ENCODE measurements at places on chromosomes 12 and 14.

GRCh38 chr12:91219511-91219910 lies 36.9 kb upstream of the DCN start:
- DNase-seq, result peak; percentile 37

DNA sequence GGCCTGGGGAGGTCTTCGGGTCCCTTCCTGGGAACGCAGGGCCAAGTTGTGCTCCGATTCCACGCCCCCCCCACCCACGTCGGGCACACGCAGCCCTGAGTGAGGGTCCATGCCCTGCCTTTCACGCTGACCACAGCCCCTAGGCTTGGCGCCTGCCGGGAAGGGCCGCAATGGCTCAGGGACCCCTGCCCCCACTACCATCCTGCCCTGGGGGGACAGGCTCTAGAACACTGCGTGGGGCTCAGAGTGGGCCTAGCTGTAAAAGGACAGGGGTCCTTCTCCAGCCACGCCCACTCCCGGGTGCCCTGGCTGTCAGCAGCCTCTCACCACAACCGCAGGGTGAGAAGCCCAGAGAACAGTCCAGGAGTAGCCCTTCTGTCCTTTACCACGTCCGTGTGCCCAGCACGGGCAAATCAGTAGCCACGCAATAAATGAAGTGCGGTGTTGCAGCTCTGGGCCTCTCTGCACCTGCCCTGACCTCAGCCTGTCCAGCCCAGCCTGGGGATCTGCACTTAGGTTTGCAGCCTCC lies 9.4 kb upstream of the GPR68 start:
- DNase-seq, result no peak

GRCh38 chr14:38089123-38089522 lies 118.6 kb upstream of the SSTR1 start:
- DNase-seq, result no peak

GRCh38 chr12:65881348-65881961 lies 57.2 kb downstream of the HMGA2 start:
- peak; percentile 60 for DNase-seq

GRCh38 chr12:55704824-55705718 lies 2.6 kb downstream of the ITGA7 start:
- DNase-seq, result no peak

GRCh38 chr14:68983191-68983590 lies 4.1 kb upstream of the ACTN1 start:
- DNase-seq, result no peak

- DNase-seq, result no peak
These were observed 462.0 kb downstream of the CCDC91 start for GRCh38 chr12:28652239-28652638.

DNA sequence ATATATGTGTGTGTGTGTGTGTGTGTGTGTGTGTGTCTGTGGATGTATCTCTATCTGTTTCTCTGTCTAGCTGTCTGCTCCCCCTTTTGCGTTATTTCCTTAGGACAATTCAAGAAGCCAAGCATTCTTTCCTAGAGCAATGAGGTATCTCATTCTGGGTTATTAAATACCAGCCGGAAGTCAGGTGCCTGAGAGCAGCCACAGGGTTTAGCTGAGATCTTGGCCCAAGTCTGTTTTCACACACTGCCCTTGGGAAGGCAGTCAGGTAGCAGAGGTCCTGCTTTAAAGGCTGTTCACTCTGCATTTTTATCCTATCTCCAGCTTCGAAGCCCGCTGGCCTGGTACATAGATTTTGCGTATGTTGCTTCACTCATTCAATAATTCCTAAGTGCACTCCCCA lies 76.8 kb downstream of the TSPAN9 start:
- DNase-seq, result no peak
